CD4-positive, CD25-positive, alpha-beta regulatory T cell (primary cell): ENCODE measurements at places on chromosomes 12 and 14.

- no peak overlapping the region for H3K27ac ChIP-seq
- DNase-seq: no peak
- no peaks in the 10 kb centered on the region for H3K36me3 ChIP-seq
- H3K27me3 ChIP-seq: no peaks in the 10 kb centered on the region
Measured at GRCh38 chr14:39680777-39681176, 248.5 kb upstream of the FBXO33 start.

DNA sequence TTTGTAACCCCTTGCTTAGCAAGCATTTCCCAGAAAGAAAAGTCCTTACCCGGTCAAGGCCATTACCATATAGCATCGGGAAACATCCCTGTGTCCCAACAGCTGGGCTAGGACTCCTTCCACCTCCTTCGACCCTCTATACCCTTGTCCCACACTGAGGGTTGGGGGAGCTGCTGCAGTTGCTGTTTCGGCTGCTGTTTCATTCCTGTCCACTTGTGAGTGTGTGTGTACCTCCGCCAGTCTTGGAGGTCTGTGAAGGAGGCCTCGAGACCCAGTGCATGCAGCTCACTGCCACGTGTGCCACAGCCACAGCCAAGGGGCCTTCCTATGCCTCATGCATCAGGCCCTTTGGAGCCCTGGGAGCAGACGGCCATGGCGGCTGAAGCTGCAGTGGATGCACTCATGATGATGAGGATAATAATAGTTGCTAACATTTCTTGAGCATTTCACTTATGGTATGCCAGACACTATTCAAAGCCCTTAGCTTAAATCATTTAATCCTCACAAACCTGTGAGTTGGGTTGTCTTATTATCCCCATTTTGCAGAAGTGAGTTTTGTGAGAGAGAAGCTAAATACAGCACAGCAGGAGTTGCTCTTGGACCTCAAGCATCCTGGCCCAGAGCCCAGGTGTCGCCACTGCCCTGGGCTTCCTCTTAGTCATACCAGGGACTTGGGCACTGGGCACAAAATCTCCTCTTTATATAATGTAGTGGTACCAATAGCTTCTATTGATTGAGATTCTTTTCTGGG lies 156.5 kb downstream of the PRKCH start:
- H3K4me3 ChIP-seq: peak overlapping the region; percentile 80
- H3K36me3 ChIP-seq: peaks cover 34% of the 10 kb centered on the region
- H3K4me1 ChIP-seq: peaks cover 80% of the 10 kb centered on the region
- peak overlapping the region; percentile 99 for H3K27ac ChIP-seq

GRCh38 chr12:98466640-98467400 lies 48.6 kb upstream of the TMPO start:
- no peak for DNase-seq
- H3K27me3 ChIP-seq: peaks cover 2% of the 10 kb centered on the region

DNA sequence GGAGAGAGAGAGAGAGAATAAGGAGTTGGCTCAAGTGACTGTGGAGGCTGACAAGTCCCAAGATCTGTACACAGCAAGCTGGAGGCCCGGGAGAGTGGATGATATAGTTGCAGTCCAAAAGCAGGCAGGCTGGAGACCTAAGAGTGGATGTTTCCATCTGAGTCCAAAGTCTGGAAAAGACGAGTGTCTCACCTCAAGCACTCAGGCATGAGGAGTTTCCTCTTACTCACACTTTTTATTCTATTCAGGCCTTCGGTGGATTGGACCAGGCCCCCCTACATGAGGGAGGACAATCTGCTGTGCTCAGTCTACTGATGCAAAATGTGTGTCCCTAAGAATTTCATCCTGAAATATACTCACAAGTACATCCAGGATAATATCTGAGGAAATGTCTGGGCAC lies 484.6 kb downstream of the VRK1 start:
- no peak for DNase-seq
- H3K27ac ChIP-seq: no peak overlapping the region
